ENCODE measurements at places on chromosomes 12 and 14.

DNA sequence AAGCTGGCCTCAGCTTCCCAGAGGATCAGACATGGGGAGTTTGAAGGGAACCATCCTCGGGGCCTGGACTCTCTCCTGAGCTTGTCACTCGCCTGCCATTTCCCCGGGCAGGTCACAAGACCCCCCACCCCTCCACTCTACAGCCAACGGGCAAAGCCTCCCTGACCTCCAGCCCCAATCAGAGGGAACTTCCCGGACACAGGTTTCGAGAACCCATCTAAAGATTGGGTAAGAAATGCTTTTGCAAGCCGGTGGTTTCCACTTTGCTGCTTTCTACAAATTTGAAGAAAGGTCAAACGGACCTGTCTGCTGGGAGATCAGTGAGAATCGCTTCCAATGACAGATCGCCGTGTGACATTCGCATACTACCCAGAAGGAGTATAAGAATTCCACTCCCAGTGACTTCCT is 89.6 kb downstream of the SCARB1 start:
- peak; percentile 46 for DNase-seq

DNA sequence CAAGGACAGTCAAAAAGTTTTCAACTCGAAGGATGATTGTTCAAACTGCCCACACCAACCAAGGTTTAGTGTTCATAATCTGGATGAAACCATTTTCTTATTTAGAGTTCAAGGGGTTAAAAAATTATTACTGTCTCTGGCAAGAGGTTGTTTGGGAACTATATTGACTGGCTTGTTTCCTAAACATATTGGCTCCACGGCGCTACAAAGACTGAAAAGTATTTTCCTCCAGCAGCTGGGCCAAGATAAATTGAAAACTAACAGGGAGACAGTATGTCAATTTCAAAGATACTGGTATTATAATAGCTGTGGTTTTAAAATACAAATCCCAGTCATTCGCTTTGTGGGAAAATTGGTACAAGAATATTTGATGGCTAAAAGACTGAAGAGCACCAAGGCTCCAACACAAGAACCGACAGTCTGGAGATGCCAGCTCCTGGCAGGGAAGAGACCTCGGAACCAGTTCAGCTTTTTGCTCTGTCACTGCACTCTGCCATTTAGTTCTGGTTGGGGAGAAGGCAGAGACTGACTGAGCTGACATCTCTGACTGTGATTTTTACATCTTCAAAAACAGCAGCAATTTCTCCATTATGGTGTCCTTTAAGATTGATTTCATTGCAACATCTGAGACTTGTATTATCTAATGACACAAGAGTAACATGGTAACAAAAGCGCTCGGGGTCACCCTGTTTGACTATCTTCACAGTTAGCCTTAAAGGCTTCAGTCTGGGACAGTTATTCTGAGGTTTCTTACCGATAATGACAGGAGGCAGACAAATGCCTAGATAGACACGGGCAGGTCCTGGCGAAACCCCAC is 62.0 kb downstream of the ST8SIA1 start:
- DNase-seq: no peak

- DNase-seq: no peak
These were observed 3.9 kb downstream of the CEBPE start for GRCh38 chr14:23115039-23115731.

- no peak for DNase-seq
These were observed 54.7 kb upstream of the OTOGL start for GRCh38 chr12:80044694-80045046.

DNA sequence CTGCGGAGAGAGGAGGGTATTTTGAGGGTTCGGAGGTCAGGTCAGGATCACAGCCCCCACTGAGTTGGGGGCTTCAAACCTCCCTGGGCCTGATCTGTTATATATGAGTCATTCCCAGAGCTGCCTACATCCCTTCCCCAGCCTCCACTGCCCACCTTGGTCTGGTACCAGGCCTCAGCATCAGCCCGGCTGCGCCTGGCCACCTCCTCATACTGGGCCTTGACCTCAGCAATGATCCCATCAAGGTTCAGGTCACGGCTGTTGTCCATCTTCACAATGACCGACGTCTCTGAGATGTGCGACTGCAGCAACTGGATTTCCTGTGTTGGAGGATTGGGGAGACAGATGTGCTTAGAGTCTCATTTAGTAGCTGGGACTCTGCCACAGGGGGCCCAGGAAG is 4.2 kb downstream of the KRT84 start:
- no peak for DNase-seq

DNA sequence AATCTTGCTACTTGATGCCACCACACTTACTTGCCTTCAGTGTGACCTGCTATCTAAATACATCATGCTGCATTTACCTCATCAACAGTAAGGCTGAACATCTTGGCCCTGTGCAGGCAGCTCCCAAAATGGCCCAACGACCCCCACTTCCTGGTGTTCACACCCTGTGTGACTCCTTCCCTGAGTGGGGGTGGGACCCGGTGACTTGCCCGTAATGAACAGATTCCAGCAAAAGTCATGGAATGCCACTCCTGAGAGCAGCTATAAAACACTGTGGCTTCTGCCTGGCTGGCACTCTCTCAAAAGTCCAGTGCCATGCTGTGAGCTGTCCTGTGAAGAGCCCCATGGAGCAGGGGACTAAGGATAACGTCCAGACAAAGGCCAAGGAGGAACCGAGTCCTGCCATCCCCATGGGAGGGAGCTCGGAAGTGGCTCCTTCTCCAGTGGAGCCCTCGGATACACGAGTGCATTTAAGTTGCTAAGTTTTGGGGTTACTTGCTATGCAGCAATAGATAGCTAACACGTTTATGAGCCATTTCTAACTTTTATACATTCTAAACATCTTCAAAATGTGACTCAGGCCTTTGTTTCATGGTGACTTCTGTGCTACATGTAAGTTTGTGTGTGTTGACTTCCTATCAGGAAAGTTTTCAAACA is 33.0 kb downstream of the P2RX2 start:
- no peak for DNase-seq

- no peak for DNase-seq
These were observed 5.9 kb downstream of the C12orf75 start for GRCh38 chr12:105336411-105336810.

DNA sequence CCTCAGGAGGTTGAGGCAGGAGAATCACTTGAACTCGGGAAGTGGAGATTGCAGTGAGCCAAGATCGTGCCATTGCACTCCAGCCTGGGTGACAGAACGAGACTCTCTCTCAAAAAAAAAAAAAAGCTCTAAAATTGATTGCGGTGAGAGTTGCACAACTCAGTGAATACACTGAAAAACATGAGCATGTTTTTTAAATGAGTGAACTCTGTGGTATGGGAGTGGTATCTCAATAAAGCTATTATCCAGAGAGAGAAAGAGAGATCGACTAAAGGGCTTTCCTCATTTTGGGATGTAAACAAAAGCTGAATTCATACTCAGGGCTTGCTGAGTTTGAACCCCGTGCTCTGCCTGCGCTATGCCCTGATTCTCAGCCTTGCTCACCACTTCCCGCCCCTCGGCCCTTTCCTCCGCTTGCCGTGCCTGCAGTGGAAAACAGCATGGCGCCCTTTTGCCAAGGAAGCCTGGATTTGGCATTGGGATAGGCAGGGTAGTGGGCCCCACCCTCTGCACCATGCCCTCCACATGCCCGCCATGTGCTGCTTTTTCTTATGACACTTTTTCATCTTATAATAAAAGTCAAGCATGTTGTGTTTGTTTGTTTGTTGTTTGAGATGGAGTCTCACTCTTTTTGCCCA is 102.5 kb downstream of the LGMN start:
- no peak for DNase-seq

- DNase-seq: peak; percentile 82
These were observed 91.5 kb upstream of the PRB2 start for GRCh38 chr12:11486623-11487444.

DNA sequence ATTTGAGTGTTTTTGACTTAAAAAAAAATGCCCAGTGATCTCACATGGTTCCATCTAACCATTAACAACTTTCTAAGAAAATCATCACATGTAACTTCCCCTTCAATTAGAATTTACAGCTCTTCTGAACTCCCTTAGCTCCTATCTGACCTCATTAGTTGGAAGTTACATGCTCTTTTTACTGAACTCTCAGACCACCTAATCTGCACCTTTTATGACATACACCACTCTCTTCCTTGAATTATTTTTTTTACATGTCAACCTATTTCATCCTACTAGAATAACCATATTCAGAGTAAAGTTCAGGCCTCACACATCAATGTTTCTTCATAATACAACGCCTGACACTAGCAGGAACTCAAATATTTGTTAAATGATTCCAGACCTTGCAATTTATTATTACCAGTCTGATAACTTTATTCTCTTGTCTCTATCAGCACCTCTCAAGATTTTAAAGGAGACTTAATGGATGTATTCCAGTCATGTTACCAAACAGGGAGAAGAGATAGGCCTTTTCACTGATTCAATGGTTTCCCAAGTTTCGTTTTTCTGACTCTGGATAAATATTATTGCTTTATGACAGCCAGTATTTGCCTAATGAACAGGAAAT is 21.0 kb downstream of the EGLN3 start:
- DNase-seq: no peak

- DNase-seq: no peak
These were observed 98.6 kb downstream of the PELI2 start for GRCh38 chr14:56216626-56217379.

- peak; percentile 75 for DNase-seq
These were observed 14.7 kb downstream of the ITGA5 start for GRCh38 chr12:54404061-54405004.

GRCh38 chr12:69284131-69284530 is 44.8 kb downstream of the CPSF6 start:
- DNase-seq: peak; percentile 44

DNA sequence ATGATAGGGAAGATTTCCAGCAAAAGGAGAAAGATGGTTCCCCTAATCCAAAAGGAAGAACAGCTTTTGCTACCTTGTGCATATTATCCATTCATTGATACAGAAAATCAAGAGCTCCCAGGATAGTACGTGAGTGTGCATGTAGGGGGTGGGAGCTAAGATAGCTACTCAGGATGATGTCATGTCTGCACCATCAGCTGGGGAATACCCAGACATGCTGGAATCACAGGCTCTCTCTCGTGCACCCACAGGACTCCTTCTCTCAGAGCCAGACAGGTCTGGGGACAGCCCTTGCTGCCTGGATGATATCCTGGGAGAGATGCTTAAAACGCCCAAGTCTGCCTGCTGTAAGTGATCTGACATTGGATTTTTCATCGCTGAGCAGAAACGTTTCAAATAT is 38.9 kb downstream of the FOXN3 start:
- DNase-seq: peak; percentile 33

DNA sequence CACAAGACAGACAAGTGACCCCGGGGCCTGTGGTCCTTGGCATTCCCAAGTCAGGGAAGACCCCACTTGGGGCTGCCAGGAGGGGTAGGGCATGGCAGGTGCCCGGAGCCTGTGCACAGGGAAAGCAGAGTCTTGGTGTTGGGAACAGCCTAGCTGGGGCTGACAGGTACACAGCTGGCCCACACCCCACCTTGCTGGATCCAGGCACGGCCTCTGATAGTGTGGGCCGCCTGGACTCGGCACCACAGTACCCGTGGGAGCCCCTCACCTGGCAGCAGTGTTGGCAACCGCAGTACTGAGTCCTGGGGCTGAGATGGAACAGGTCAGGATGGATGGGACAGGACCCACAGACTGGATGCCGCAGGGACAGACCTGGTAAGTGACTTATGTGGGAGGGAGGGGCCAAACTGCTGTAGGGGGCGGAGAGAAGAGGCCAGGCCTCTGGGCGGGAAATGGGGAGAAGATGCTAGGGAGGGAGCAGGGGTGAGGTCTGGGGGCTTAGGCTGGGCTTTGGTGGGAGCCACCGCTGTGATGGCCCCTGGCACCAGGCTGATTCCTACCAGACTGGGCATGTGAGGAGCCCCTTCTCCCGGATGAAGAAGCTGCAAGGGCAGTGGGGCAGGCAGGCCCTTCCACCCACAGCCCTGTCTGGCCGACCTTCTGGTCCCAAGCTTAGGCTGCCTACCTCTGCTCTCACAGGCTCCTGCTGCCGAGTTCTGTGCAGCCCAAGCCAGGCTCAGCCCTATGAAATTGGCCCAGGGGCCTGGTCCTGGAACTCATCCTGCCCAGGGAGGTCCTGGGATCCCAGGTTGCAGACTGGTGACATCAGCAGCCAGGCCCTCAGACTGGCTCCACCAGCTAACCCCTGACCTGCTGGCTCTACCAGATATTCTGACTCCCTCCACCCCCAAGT is at the start of gene TGM1:
Gene TGM1 (minus strand): TSS at position 357 of the 913 bp plus-strand sequence. CDS start 825 bp downstream, outside the sequence.
- no peak for DNase-seq

- no peak for DNase-seq
These were observed 5.4 kb upstream of the TBX3 start for GRCh38 chr12:114689075-114689994.

DNA sequence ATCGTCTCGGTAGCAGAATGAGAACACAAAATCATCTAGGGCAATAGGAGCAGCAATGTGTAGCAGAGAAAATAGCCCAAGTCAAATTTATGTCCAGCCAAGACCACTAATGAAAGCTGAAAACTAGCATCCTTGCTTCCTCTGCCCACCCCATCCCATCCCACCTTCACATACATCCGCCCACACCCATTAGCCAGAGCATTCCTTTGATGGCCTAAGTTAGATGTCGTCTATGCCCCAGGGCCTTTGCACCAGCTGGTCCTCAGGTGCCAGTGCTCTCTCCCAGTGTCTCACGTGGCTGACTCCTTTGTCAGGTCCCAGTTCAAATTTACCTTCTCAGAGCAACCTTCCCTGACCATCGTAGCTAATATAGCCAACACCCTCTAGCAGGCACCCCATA is 17.8 kb upstream of the PPP2R5C start:
- no peak for DNase-seq

GRCh38 chr14:105412771-105413543 is 6.7 kb upstream of the MTA1 start:
- no peak for DNase-seq

GRCh38 chr12:53695152-53696145 is 19.6 kb upstream of the ATP5MC2 start:
- peak; percentile 50 for DNase-seq

DNA sequence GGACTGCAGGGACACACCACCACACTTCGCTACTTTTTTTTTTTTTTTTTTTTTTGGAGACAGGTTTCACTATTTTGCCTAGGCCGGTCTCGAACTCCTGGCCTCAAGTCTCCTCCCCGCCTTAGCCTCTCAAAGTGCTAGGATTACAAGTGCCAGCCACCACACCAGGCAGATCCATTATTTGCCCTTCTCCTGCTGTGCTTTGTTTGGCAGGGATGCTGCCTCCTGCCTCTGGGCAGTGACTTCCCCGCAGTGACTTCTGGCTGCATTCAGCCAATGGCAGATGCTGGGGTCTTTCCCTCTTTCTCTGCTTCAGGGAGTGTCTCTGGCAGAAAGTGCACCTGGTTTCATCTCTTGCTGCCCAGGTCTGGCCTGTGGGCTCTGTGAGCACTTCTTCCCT is 6.7 kb upstream of the MORN3 start:
- no peak for DNase-seq

- no peak for DNase-seq
These were observed 134.1 kb upstream of the SLC35F4 start for GRCh38 chr14:57999979-58000378.

DNA sequence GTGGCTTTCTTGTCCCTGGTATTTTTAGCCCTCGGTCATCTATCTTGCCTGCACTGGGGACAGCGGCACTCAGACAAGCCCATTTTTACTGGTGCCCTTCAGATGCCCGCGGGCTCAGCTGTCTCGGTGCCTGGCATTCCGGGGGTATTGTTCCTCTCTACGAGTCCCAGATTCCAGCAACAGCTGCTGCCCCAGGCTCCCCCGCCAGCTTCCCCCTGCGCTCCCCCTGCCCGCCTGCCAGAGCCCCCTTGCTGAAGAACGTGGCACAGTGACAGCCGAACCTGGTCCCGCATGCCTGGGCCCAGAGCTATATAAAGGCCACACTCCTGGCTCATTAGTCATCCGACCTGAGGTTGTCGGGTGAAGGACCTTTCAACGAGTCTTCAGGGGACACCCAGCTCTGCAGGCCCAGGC is 10.9 kb upstream of the MYL2 start:
- DNase-seq: no peak

- no peak for DNase-seq
These were observed 64.9 kb downstream of the EFCAB11 start for GRCh38 chr14:89889626-89890025.

Data from activated CD4-positive, alpha-beta T cell treated with anti-CD3 and anti-CD28 coated beads, Interleukin-2, amount 50 U/mL, for 48 hours (primary cell).